ENCODE measurements at places on chromosomes 16 and 17.

- DNase-seq, result peak; percentile 62
Measured at GRCh38 chr16:48434653-48435317, 49.6 kb upstream of the SIAH1 start.

DNA sequence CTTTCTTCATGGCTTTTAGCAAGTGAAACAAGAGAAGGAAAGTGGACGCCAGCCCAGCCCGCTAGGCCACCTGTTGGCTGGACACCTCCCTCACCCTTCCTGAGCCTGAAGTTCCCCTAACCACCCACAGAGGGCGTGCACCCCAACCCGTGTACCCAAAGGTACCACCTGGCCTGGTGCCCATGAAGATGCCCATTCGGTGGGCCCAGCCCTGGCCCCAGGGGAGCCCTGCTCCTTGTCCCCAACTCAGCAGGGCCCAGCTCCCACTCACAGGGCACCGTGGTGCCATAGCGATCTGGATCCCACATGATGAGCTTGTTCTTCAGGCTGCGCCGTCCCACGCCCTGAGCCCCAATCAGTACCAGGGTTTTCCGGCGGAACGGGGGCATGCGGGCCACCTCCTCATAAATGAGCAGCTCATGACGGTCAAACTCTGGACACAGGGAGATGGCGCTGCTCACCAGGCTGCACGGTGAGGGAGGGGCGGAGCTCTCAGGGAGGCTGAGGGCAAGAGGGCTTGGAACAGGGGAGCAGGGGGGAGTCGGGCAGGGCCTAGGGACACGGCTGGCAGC, 26.8 kb downstream of the MPP2 start:
- DNase-seq, result no peak

DNA sequence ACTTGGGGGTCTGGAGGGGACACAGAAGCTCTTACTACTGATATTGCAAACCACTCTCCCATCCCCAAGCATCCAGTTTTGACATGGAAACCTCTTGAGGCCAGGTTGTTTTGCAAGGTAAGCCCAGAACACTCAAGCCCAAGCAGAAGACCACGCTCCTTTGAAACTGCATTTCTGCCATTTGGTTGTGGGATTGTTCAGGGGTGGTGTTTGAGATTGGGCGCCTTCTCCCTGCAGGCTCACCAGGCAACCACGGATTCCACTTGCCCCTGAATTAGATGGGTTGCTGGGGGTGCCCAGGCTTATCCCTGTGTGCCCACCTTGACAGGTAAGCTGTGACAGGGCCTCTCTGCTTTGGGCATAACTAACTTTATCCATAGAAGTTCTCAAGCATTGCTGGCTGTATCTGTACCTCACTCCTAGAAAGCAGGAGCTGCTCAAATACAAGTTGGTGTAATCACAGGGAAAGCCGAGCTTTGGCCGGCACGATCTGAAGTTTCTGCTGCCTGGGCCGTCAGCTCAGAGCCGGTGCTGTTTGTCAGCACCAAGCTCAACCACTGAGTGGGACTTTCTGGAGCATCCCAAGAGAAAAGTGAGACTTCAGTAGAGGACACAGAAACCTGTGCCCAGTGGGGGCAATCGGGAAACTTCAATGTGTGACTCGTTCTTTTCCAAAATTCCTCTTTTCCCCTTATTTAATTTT, 93.6 kb downstream of the CYLD start:
- DNase-seq, result no peak

GRCh38 chr16:8565498-8565897, 24.8 kb downstream of the TMEM114 start:
- DNase-seq, result no peak

- no peak for DNase-seq
Measured at GRCh38 chr16:8739989-8740704, 57.3 kb downstream of the TMEM186 start.

GRCh38 chr16:49622084-49622390, 233.9 kb downstream of the ZNF423 start:
- no peak for DNase-seq

GRCh38 chr17:57350266-57350665, 93.9 kb downstream of the MSI2 start:
- DNase-seq, result peak; percentile 27

DNA sequence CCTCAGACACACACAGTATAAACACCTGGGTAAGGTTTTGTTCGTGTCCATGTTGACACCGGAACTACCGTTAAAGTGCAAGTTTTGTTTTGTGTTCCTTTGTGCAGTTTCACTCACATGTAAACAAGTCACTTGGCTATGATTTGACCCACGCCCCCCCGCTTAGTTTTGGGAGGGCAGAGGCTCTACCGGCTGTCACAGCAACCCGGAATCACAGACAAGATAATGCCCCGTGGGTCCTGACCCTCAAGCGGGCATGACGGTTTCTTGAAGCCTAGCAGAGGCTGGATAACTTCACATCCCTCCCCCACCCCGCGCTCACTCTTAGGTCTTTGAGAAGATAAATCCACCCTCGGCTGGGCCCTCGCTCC, 1.7 kb downstream of the RASD1 start:
- no peak for DNase-seq

DNA sequence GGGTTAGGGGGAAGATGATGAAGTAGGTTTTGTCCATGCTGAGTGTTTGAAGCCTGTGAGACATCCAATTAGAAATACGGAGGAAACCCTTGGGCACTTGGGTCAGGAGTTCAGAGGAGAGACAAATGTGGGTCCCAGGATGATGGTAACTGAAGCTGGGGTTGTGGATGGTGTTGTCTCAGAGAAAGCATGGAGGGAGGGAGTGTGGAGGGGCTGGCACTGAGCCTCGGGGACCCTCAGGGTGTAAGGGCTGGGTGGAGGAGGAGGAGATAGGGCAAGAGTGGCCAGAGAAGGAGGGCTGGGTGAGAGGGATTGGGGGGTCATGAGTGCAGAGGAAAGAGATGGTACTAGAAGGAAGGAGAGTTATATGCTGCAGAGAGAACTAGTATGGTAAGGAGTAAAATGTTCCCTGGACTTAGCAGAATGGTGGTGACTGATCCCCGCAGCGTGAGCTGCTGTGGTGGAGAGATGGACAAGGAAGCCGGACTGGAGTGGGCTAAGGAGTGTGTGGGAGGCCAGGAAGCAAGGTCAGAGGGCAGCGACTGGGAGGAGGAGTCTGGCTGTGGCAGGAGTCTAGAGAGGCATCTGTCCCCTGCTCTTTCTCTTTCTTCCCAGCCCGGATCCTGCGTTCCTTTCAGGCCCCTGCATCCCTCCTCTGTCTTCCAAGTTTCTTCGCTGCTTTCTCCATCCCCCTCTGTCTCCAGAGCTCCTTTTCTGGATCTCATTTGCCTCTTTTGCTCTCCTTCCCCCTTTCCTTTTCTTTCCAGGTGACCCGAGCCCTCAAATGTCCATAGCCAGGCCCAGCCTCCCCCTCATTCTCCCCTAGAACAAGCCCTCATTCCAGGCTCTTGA, 3.9 kb upstream of the COL1A1 start:
- peak; percentile 36 for DNase-seq

- DNase-seq, result no peak
Measured at GRCh38 chr17:57750895-57751294, 5.8 kb upstream of the CCDC182 start.

DNA sequence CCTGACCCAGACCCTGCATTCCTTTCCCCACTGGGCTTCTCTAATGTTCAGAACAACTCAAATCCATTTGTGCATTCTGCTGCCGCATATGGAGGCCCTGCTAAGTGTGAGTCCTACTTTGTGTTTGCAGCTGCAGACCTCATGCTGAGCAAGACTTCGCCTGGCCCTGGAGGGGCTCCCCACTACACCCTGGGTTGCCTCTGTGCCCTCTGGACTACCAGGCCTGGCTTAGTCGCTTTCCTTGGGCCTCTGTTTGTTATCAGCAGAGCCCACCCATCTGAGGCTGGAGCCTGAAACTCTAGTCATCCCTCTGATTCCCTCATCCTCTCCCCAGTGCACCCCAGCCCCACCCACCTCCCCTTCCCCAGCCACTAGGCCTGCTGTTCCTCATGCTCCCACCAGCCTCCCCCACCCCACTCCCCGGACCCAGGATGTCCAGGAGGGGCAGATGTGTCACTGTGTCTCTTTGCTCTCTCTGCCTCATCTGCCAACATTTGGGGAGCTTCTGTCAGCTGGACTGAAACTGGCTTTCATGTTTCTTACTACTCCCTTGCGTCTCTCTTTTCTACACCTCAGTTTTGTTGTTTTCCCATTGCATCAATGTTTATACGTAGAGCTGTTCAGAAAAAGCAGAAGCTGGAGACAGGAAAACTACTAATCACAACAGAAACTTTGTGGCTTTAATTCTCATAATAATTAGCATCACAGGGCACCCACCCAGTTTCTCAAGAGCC, 17.9 kb upstream of the CD300E start:
- no peak for DNase-seq

Measured in fibroblast of the aortic adventitia (primary cell).